Skeletal muscle cell (primary cell): ENCODE measurements at places on chromosomes 5 and 9.

DNA sequence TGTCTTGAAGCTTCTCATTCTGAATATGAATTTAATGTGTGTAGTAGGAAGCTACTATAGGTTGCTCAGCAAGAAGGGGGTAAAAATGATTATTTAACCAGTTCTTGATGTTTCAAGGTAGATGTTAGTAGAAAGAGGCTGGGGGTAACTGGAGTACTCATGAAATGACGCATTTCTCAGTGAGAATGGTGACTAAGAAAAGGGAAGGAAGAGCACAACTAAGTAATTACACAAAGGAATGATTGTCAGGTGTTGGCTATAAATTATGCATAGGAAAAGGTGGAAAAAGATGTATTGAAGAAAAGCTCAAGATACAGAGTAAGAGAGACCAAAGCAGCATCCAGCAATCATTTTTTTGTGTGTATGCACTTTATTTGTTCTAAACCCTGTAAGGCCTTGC, 1.4 kb upstream of the PSIP1 start:
- no peak for DNase-seq

- DNase-seq = no peak
Measured at GRCh38 chr5:167726642-167727041, 564.8 kb upstream of the WWC1 start.

DNA sequence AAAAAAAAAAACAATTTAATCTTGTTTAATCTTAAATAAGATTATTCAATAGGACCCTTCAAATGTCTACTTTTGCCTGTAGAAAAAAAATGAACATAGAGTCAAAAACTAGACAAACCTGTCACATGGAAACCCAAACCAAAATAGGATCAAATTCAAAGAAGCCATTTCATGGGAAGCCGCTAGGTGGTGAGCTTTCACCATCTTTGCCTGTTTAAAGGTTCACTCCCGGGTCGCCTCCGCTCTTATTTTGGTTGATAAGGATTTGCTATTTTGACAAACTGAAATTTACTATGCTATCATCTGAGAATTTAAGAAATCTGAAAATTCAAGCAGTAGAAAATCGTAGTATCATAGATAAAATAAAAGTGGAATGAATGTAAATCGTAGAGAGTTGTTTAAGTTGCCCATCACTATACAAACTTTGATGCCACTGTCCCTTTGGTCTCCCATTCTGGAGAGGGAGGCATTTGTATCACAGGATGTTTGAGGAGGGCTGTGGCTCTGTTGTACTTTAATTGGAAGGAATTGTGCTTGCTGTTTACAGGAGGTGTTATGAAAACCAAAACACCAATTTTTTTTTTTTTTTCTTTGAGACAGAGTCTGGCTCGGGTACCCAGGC, 43.5 kb upstream of the DNAH5 start:
- no peak for DNase-seq

DNA sequence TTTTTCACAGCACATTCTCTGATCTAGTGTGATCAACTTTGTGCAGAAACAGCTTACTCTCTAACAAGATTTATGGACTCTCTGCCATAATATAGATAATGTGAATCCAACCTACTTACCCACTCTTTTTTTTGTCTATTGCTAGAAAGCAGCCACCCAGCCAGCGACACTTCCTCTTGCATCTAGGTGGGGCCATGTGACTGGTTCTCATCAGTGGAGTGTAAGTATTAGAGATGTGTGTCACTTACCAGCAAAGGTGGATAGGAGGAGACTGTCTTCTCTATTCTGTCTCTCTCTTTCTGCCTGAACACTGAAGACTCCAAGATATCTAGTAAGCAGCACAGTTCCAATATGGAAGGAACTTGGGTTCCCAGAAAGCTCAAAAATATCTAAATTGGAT, 174.8 kb downstream of the MCTP1 start:
- DNase-seq = no peak
